Ammon's horn (tissue), 1 donor: ENCODE measurements at places on chromosomes 1 and 21.
A peak's percentile ranks its signal among the peaks of the same experiment; 100 is the strongest.

- DNase-seq: no peak
These were observed 47.7 kb upstream of the RPL11 start for GRCh38 chr1:23643736-23644554.

DNA sequence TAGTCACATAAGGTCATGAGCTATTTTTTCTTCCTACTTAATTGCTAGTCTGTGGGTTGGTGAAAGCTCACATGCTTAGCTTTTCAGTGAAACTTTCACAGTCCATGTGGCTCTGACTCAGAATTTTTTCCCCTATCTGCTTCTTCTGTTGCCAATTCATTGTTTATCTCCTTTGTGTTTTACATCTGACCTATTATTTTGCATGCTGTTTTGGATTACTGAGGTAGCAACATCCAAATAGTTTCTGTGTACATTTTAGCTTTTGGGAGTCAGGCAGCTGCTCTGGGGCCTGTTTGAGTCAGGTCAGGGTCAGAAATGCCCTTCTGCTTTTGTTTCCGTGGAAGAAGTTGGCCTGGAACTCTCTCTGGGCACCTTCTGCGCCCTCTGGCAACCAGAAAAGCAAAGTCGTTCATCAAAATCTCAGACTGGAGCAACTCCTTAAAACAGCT is 40.0 kb downstream of the ROR1 start:
- peak; percentile 37 for DNase-seq

- DNase-seq: no peak
These were observed 55.6 kb upstream of the ADAR start for GRCh38 chr1:154663471-154664060.

DNA sequence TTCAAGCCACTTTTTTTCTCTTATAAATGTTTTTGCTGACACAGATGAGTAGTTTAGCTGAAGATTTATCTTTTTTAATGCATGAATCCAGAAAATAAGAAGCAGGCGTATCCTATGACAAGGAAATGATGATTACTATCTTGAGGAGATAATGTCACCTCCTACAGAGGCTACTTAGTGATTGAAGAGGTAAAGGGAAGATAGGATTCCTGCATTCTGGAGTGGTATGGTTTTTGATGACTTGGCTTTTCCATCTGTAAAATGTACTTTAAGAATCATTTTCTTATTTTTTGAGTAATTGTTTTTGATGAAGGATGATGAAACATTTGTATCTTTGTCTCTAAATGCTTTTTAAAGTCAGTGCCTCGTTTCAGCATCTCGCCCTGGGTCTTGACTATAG is 122.9 kb downstream of the SPATA46 start:
- DNase-seq: no peak

DNA sequence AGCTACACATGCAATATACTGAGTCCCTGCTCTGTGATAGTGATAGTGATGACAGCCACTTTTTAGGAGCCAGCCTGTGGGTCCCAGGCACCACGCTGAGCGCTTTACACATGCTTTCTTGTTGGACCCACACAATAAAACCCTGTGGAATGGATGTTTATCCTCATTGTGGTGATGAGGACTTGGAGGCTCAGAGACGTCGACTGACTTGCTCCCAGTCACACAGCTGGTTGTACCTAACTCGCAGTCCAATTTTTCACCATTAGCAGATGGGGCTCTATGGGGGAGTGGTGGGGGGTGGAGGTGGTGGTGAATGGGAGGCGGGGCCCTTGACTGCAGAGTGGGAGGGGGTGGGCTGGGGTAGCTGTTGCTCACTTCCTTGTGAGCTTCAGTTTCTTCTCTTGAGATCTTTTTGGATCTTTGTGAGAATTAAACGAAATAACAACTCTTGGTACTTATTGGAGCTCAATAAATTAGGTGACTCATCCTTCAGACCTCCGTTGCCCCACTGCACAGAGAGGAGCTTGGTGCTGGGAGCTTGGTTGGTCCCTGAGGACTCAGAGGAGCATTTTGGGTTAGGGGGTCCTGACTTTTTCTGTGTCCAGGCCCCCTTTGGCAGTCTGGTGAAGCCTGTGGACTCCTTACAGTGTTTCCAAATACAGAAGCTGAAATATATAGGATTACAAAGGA is 61.8 kb upstream of the CD1D start:
- DNase-seq: no peak

- no peak for DNase-seq
These were observed 28.9 kb upstream of the C1orf87 start for GRCh38 chr1:60102267-60103061.

DNA sequence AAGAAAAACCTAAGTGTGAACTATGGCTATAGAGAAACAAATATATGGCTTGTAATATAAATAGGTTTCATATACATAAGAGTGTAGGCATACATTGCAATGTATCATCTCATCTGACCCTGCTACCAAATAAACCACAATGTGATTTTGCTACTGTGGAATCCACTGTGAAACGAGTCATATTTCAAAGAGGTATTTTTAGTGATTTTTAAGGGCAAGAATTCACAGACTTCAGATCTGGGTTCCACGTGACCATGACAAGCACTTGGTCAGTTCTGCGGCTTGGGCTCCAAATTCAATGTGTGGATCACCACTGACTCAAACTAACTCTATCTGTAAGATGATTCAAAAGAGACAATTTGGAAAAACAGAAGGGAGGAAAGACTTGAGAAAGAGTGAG is 147.0 kb upstream of the ERG start:
- DNase-seq: no peak

GRCh38 chr1:108049178-108049819 is 84.3 kb upstream of the VAV3 start:
- DNase-seq: peak; percentile 77

GRCh38 chr1:183417772-183418491 is at the start of gene NMNAT2:
Gene NMNAT2, minus strand, starts transcription at chr1:183418380. Its CDS starts 113 bp downstream, at chr1:183418267.
- peak; percentile 77 for DNase-seq

DNA sequence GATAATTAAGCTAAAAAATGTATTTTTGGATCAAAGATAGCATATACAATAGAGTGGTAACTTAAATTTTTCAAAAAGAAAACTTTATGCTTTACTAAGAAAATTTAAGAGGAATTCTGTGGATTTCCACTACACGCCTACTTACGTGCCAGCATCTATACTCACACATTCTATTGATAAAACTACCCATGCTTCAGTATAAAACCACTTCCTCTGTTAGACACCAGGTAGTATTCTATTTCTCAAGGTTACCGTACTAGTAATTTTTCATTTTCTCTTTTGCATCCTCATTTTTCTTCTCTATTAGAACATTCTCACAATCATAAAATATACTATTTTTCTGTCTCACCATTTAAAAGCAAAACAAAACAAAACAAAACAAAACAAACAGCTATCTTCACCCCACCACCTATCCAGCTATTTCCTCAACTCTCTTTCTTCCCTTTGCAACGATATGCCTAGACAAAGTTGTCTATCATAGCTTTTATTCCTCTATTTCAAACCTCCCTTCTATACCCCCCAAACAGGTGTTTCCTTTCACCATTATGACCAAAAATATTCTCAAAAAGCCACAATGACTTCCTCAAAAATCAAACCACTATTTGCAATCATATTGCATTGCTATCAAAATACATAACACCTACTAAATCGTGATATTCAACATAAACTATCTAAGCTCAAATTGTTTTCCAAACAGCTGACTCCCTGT is 1652.0 kb downstream of the MRPL39 start:
- DNase-seq: no peak

- no peak for DNase-seq
These were observed 260.1 kb downstream of the C1orf94 start for GRCh38 chr1:34436836-34437235.

DNA sequence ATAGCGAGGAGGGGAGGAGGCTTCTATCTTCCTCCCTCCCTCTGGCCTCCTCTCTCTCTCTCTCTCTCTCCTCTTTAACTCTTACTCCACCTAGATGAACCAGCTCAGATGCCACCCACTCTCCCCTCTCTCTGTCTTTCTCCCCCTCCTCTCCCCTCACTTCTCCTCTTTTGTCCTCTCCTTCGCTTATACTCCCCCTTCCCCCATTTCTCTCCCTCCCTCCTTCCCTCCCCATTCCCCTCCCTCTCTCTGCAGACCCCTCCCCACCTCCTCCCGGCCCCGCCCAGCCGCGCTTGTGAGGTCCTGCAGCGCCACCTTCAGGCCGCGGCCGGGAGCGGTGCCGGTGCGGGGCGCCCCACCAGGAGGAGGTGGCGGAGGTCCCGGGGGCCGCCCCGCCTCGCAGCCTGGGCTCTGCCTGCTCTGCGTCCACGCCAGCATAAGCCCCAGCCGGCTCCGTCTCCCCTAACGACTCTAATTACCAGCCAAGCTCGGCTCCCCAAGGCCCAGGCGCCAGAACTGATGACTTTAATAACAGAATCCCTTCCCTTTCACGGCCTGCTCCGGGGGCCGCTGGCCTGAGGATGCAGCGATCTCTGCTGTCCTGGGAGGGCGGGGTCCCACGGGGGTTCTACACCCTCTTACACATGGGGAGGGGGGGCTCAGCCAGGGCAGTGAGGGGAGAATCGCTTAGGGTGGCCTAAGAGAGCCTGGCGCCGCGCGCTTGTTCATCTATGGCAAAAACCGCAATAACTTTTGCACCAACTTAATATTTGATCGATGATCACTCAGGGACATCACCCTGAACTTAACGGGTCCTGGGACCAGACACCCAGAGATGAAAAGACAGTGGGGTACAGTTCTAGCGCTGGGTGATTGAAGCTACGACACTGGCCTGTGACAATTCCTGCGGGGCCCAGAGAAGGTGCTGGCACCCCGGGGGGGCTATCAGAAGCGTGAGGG is 637.3 kb downstream of the MATN1 start:
- peak; percentile 36 for DNase-seq

- DNase-seq: peak; percentile 52
These were observed 46.7 kb upstream of the PPP2R5A start for GRCh38 chr1:212238552-212238951.

- DNase-seq: no peak
These were observed 174.9 kb downstream of the COP1 start for GRCh38 chr1:176032040-176032645.

GRCh38 chr1:244353551-244354091 is 98.1 kb downstream of the ADSS2 start:
- DNase-seq: peak; percentile 72

GRCh38 chr1:33219886-33220661 is 36.2 kb upstream of the ZNF362 start:
- no peak for DNase-seq

DNA sequence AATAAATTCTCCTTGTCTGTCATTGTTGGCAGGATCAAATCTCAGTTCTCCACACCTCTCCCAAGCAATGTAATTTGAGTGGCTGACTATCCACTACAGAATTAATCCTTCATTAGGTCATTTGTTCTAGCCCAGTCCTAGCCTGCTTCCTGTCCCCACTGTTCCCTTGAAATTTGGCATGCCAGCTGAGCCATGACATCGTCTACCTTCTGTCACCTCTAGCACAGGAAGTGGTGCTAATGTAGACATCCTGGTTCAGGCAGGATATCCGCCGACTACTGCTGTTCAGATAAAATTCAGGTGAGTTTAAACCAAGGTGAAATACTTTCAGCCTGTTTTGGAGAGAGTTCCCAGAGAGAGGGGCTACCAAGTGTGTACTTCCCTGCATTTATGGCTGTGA is 5.9 kb downstream of the CHRM3 start:
- DNase-seq: no peak

GRCh38 chr1:60890664-60891063 is 191.7 kb upstream of the NFIA start:
- peak; percentile 20 for DNase-seq

- no peak for DNase-seq
These were observed 238.3 kb downstream of the HLX start for GRCh38 chr1:221117548-221117951.

- no peak for DNase-seq
These were observed 255.7 kb downstream of the OMA1 start for GRCh38 chr1:58290685-58291372.

GRCh38 chr1:221815660-221816059 is 73.8 kb upstream of the DUSP10 start:
- no peak for DNase-seq

DNA sequence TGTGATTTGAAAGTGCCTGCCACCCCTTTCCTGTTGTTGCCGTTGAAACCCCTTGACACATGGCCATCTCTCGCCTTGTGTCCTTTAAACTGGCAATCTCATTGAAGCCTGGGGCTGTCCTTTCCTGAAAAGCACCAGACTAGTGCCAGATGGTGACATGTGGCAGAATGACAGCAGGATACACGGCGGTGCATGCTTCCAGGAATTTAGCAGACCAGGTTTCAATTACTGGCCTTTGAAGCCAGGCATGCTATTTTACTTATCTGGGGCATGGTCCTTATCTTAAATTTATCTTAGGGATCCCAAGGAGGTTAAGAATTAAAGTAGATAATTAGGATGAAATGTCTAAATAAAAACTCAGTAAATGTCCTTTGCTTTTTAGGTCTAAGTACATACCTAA is 15.2 kb downstream of the PLPPR4 start:
- no peak for DNase-seq

DNA sequence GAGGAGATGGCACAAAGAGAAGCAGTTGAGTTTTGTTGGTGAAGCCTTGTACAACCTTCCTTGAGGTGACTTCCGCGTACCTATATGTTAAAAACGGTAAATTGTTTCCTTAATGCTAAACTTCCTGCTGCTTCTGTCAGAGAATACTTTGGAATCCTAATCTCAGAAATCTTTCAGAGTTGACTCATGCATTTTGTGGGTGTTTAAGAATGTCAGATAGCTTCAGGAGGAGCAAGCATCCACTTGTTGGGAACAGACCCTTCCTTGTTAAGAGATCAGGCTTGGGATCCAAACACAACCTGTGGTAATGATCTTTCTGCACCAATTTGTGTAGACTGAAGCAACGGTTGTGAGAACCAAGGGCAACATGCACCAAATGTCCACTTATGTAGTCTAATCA is 29.5 kb downstream of the AK4 start:
- no peak for DNase-seq

DNA sequence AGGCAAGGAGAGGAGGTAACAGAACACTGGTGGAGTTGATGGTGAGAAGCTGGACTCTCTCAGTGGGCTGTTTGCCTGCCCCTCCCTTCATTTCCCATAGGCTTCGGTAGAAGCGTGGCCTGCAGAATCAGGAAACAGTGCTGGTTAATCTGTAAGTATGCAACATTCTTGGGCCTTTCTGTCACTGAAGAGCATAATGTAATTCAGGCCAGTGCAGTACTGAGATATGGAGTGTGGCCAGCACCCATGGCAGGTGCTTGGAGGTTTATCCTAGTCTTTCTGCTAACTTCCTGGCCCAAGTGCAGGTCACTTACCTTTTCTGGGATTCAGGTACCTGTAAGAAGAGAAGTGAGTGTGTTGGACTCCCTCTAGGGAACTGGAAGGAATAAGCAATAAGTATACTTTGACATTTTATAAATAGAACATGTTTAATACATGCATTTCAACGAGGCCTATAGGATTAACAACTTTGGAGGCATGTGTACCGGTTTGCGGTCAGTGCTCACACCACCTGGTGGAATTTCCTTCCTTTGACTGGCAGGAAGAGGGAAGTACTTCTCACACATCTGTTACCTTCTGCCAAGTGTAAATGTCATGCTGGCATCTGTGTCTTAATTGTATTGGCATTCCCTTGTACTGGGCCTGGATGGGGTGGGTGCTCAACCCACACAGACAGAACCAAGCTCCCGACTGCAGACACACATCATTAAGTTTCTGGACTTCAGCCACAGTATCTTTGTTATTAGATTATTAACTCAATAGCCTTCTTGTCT is 105.5 kb downstream of the KIF26B start:
- DNase-seq: no peak
